ENCODE measurements at places on chromosomes 2 and 18. TPM values are rescaled to one million over a fixed set of nuclear protein-coding genes. Genes with fewer than 3 reads are reported as not detected.

TEKT4 gene
- total RNA-seq, result not detected

UPP2 gene
- total RNA-seq, result not detected

NTSR2 gene
- total RNA-seq, result not detected

CAPN14 gene
- 0.47 TPM for total RNA-seq

SIX3 gene
- not detected for total RNA-seq

PLCD4 gene
- total RNA-seq, result 1.0 TPM

- no peak overlapping the region for H3K4me3 ChIP-seq
- no peak for DNase-seq
- no peak overlapping the region for H3K27ac ChIP-seq
- H3K27me3 ChIP-seq, result peaks cover 6% of the 10 kb centered on the region
- H3K36me3 ChIP-seq, result no peaks in the 10 kb centered on the region
- no peaks in the 10 kb centered on the region for H3K4me1 ChIP-seq
These were observed 19.2 kb downstream of the DAW1 start for GRCh38 chr2:227890495-227891079.

DNA sequence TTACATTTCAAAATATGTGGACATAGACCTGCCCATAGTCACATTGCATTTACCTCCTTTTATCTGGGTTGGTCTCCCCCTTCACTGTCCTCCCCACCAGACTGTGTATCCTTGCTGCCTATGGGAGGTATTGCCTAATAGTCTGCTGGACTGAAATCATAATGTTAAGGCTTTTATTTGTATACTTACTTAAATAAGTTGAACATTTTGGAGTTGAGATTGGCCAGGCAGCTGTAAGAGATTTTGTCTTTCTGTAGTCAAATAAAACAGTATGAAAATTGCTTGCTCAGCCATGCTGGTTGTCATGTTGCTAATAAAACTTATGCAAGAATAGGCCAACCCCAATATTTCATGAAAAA, 280.9 kb downstream of the PTPRM start:
- DNase-seq, result no peak
- peaks cover 4% of the 10 kb centered on the region for H3K4me1 ChIP-seq
- no peak overlapping the region for H3K4me3 ChIP-seq
- H3K36me3 ChIP-seq, result peaks cover 31% of the 10 kb centered on the region
- H3K27me3 ChIP-seq, result no peaks in the 10 kb centered on the region

DNA sequence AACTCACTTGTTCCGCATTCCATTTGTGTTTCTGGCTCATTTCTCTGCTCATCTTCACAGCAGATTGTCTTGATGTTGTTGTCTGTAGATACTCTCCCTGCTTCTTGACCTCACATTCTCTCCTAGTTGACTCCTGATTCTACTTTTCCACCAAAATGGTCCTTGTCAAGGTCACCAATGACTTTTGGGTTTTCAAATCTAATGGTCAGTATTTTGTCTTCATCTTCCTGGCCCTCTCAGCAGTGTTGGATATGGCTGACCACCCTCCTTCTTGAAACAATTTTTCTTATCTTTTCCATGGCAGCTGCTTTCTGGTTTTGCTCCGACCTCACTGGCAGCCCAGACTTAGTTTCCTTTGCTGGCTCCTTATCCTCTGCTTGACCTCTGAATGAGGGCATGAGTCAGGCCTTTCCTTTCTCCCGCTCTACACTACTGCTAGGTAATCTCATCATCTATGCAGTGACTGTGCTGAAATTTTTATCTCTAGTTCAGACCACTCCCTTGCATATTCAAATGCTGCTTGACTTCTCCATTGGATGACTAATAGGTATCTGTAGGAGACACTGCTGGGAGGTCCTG, 386.6 kb upstream of the SPRED2 start:
- no peak overlapping the region for H3K27ac ChIP-seq
- peaks cover 3% of the 10 kb centered on the region for H3K36me3 ChIP-seq
- H3K27me3 ChIP-seq, result no peaks in the 10 kb centered on the region
- no peak for DNase-seq
- no peak overlapping the region for H3K4me3 ChIP-seq

DNA sequence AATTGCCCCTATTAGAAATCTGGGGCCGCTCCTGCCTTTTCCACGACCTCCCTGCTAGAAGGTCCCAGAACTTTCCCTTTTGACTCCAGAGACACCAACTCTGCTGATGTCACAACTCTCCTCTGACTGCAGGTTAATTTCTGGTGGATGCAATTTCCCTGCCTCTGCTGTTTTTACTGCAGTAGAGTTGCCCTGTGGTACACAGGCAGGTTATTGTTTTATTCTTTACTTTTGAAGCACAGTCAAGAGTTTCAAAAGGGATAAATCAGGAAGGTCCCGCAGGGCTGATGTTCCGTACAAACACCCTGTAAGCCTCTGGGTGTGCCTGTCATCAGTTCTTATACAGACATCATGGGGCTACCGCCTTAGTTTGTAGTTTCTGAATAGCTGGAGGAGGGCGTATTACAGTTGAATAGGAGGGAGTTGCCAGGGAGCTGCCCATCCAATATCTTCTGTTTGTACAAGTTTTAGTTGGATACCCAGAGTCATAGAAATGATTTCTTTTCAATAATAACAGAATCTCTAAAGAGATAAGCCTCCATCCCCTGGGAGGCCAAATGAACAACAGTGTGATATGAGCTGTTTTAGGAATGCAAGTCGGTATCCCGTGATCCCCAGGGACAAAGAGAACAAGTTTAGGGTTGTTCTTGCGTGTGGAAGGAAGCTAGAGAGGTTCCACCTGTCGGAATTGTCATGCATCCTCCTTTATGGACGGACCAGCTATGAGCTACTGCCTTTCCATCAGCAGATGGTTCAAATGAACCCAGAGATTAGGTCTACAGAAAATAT, 108.4 kb upstream of the COPS8 start:
- no peaks in the 10 kb centered on the region for H3K36me3 ChIP-seq
- H3K27me3 ChIP-seq, result no peaks in the 10 kb centered on the region
- H3K4me1 ChIP-seq, result peaks cover 27% of the 10 kb centered on the region
- H3K27ac ChIP-seq, result peak overlapping the region; percentile 28
- H3K4me3 ChIP-seq, result no peak overlapping the region

- no peaks in the 10 kb centered on the region for H3K27me3 ChIP-seq
- H3K27ac ChIP-seq, result no peak overlapping the region
- H3K36me3 ChIP-seq, result no peaks in the 10 kb centered on the region
- H3K4me3 ChIP-seq, result no peak overlapping the region
- DNase-seq, result no peak
These were observed 70.7 kb downstream of the NABP1 start for GRCh38 chr2:191748528-191749180.

DNA sequence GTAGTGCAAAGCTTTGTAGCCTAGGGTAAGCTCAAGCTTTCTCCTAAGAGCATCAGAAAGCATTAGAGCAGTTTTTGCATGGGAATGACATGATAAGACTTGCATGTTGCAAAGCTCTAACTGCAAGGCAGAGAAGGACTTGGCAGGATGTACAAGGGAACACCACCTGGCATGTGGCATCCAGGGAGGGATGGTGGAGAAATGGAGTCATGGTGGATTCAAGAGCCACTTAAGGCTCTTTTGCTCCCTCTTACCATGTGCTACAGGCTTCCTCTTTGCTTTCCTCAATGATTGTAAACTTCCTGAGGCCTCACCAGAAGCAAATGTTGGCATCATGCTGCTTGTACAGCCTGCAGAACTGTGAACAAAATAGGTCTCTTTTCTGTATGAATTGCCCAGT, 266.0 kb downstream of the GLI2 start:
- no peaks in the 10 kb centered on the region for H3K27me3 ChIP-seq
- no peak for DNase-seq
- H3K4me1 ChIP-seq, result peaks cover 3% of the 10 kb centered on the region
- no peak overlapping the region for H3K27ac ChIP-seq

GRCh38 chr2:128770143-128771085, 451.7 kb upstream of the HS6ST1 start:
- no peak overlapping the region for H3K27ac ChIP-seq
- H3K4me3 ChIP-seq, result no peak overlapping the region
- H3K4me1 ChIP-seq, result peaks cover 27% of the 10 kb centered on the region
- no peaks in the 10 kb centered on the region for H3K36me3 ChIP-seq
- H3K27me3 ChIP-seq, result no peaks in the 10 kb centered on the region

DNA sequence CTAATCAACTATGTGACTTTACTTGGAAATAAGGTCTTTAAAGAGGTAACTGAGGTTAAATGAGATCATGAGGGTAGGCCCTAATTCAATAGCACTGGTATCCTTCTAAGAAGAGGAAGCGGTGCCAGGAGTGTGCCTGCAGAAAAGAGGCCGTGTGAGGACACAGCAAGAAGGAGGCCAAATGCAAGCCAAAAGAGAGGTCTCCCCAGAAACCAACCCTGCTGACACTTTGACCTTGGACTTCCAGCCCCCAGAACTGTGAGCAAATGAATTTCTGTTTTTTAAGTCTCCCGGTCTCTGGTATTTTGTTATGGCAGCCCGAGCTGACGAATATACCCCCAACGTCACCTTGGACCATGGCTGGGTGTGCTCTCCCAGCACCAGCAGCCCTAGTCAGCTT, 257.5 kb upstream of the NCKAP5 start:
- peaks cover 9% of the 10 kb centered on the region for H3K27me3 ChIP-seq
- H3K4me1 ChIP-seq, result peaks cover 13% of the 10 kb centered on the region
- H3K36me3 ChIP-seq, result no peaks in the 10 kb centered on the region
- H3K4me3 ChIP-seq, result no peak overlapping the region
- no peak overlapping the region for H3K27ac ChIP-seq
